ENCODE measurements at places on chromosomes 11 and 22. TPM values are rescaled to one million over a fixed set of nuclear protein-coding genes. Genes with fewer than 3 reads are reported as not detected.

PANX2 gene
- 7.7 TPM for total RNA-seq

TRIM29 gene
- total RNA-seq = 6.2 TPM

SEPTIN3 gene
- total RNA-seq = 1.3 TPM

NLRP14 gene
- not detected for total RNA-seq

SFI1 gene
- 12.8 TPM for total RNA-seq

IFT27 gene
- total RNA-seq = 22.0 TPM

CDKN1C gene
- total RNA-seq = 0.56 TPM

WT1 gene
- 5.9 TPM for total RNA-seq

TRIM51 gene
- not detected for total RNA-seq

SLC29A2 gene
- total RNA-seq = 3.3 TPM

MAPK8IP2 gene
- total RNA-seq = 4.1 TPM

TRIM6 gene
- 14.1 TPM for total RNA-seq

TRPT1 gene
- 26.9 TPM for total RNA-seq

GGT5 gene
- total RNA-seq = 1.9 TPM

CD3G gene
- total RNA-seq = not detected
